GDM1 (cell line): ENCODE measurements at places on chromosomes 2 and 18.

DNA sequence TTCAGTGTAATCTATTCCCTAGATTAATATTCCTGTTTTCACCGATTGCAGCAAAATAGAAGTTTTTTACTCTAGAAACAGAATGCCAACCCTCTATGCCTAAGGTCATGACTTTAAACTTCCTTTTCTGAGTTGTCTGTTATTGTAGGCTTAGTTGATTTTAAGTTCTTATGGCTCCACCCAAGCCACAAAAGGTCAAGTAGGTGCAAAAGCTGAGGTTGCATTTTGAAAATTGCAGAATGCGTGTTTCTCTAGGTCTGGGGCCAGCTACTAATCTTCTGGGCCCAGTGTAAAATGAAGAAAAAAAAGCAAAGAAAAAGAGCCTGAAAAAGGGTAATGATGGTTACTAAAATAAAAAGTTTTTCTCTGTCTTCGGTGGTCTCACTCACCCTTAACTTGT is 635.7 kb upstream of the FAM98A start:
- DNase-seq, result no peak

GRCh38 chr2:149290662-149291061 is 39.7 kb upstream of the LYPD6 start:
- DNase-seq, result no peak

DNA sequence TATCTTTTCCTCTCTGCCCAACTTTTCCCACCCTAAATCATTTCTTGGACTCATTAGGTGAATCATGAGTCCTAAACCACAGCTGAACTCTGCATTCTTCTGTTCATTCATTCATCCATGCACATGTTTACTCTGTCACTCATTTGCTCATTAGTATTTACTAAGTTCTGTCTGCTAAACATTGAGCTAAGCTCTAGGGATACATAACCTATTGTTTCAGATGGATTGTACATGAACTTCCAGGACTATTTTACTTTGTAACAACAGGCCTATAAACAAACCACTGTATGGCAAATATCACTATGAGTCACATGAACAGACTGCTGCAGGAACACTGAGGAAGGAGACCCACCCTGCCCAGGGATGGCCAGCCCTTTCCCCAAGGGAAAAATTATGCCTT is 14.6 kb upstream of the DYNC2LI1 start:
- no peak for DNase-seq

DNA sequence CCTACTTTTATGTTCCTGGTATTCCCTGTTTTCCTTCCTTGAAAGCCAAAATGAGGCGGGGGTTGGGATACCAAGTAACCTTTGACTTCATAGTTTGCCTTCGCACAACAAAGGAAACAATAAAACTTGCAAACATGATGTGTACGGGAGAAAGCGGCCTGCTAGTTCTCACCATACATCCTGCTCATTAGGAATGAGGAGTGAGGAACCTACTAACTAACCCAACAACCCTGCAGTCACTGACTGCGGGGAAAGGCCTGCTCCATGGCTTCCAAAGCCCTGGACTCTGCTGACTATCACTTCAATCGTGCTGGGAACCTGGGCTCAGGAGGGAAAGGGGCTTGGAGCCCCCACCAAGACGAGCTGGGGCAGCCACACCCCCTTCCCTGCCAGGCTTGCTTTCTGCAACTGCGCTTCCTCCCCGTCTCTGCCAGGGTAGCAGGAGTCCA is 24.2 kb downstream of the RPL31 start:
- DNase-seq, result no peak

- no peak for DNase-seq
These were observed 109.0 kb upstream of the CNTNAP5 start for GRCh38 chr2:123916051-123916450.

DNA sequence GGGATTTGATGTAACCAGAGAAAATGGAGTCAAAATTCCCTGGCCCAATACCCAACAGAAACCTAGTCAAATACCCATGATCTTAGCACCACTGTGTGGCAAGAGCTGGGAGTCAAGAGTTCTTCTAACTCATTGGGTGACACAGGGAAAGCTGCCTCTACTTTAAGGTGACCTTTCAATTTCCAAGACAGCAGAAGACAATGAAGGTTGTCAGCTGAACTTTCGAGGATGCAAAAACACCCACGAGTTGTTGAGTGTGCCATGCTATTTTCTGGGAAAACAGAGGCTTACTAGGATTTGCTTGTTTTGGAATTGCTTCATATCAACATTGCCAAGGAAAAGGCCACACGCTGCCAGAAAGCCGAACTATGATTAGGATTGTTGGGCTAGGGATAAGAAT is 61.6 kb upstream of the CYRIA start:
- no peak for DNase-seq

DNA sequence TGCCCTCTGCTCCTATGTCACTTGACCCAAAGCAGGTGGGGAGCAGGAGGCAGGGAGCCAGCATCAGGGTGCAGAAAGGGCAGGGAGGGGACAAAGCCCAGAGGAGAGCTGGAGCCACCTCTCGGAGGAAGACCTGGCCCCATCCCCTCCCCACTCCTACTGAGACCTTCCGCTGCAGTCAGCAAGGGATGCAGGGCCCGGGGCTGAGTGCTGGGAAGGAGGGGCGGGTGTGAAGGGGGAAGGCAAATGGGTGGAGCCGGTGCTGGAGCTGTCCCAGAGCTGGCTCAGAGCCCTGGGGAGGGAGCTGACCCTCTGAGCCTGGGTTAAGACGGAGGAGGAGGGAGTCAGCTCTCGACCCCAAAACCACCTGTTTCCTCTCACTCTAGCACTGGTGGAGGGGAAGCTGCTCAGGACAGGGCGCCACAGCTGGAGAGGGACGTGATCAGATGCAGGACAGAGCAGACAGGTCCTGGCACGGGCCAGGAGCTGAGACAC is 33.8 kb downstream of the HS1BP3 start:
- no peak for DNase-seq

DNA sequence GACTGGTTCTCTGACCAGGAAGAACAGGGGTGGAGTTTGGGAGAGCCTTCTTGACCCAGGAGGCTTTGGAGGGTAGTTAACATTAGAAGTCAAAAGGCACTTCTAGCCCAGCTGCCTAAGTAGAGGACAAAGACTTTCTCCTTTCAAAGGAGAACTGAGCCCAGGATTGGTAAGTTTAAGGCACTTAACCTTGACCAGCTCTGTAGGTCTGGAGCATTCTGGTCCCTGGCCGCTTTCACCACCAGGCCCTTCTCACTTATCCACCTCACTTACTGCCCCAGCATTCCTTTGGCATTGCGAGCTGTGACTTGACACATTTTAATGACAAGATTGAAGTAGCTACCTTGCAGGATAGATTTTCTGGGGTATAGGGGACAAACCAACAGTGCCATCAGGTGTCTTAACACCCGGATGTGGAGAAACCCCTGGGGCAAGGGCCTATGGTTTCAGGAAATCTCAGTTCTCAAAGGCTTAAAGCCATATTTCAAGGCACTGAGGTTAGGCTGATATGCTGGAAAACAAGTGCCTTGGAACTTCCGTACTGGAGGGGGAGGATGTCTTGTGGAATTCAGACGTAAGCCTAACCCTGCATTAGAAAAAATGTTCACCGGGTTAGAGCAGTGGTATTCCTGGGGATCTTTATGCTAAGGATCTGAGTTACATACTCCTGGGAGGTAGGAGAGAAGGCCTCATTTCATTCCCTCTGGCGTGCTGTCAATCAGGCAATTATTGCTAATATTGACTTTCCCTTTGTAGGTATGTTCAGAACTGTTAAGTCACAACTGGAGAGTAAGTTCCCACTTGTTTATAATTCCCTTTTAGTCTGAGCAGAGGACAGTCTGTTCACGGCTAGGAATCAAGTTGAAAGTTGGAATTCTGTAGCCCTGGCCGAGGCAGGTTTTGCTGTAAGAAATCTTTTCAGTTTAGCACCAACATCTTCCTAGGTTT is 4.3 kb downstream of the C2orf68 start:
- no peak for DNase-seq

DNA sequence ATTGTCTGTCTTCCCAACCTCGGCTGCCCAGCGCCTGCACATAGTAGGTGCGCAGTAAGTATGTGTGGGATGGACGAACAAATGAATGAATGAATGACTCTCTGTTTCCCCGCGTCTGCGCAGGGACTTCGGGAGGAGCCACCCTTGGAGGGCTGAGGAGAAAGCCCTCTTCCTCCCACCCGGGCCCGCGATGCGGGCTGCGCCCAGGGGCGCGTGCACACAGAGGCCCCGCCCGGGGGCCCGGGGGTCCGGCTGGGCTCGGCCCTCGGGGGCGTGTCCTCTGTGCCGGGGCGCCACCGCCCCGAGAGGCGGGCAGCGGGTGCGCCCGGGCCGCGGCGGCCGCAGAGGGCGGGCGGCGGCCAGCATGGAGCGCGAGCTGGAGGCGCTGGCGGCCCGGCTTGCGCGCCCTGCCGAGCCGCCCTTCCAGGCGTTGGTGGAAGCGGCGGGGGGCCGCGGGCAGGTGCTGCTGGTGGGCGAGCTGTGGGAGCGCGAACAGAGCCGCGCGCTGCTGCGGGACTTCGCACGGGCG is at the start of gene C2orf72:
Gene C2orf72 (plus strand): TSS at position 322 of the 529 bp plus-strand sequence. CDS start 43 bp downstream, at position 365.
- DNase-seq, result no peak

GRCh38 chr2:217538719-217539118 is 464.1 kb downstream of the TNS1 start:
- no peak for DNase-seq

DNA sequence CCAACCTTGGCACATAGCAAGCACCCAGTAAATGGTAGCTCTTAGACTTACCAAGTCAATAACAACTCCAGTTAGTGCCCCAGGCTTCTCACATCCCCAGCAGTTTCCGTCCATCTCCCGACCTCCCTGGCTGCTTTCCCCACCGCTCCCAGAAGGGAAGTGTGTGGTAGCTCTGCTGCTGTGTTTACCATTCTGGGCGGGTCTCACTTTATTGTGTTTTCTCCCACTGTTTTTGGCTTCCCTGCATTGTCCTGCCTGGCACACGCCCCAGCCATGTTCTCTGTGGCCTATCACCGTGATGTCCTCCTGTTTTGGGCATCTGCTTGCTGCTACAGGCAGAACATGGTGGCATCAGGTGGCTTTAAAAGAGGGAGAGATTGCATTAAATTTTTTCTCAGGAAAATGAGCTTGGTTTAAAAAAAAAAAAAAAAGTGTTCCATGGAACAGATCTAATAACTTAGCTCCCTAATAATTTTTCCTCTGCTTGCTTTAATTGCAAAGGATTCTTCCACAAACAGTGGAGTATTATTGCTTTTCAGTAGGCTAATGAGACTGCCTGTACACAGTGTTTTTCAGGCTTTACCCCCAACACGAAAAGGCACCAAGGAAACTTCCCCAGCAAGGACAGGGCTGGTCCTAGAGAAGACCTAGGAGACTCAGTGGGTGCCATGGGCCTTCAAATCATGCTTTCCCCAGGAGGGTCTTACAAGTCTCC is 8.0 kb upstream of the COX7A2L start:
- DNase-seq, result no peak

GRCh38 chr2:138329162-138329561 is 172.4 kb upstream of the SPOPL start:
- no peak for DNase-seq

DNA sequence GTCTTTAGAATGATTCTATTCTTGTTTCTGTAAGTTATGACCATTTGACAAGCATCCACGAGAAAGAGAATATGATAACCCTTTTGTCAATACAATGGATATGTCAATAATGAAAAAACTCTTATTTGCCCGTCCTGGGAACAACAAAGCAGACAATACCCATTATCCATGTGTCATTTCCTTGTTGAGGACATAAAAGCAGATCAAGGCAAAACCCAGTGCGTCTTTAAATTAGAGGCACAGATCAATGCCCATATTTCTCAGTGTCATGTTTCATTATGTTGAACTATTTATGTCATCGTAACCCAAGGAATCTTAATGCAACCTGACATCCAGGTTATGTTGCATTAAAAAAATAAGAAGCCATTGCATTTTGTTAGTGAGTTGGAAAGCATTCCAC is 365.0 kb upstream of the CELF4 start:
- no peak for DNase-seq

- DNase-seq, result no peak
These were observed 8.0 kb upstream of the TMEM214 start for GRCh38 chr2:27024812-27025211.

DNA sequence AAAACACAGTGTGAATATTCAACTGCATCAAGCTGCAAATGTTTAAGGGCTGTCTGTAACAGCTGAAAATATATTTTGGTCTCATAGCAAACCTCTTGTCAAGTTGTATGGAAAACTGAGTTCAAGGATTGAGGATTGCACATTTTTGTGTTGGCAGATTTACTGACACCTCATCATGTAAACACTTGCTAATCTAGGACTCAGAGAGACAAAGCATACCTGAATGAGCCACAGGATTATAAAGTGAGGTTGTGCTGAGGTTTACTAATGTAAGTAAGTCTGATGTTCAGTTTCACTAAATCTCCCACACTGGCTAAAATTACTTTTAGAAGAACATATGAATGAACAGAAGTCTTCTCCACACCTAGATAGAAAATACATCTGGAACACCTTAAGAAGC is 1993.1 kb upstream of the CELF4 start:
- no peak for DNase-seq

GRCh38 chr2:56369316-56369715 is 185.5 kb downstream of the CCDC85A start:
- DNase-seq, result no peak

DNA sequence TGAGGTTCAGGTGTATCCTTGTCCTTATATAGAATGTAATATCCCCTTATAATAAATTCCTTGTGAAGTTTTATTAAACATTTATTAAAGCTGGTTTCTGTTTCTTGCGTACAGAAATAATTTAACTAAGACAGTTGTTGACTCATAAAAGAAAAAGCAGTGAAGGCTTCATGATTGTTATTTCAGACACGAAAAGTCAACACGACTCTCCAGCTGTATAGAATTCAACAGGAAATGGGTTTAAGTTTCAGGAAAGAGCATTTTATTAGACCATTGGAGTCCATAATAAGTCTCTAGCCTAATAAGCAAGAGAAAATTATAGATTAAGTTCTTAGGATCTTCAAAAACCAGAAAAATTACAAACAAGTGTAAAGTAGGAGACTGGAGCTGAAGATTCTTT is 62.2 kb downstream of the KCNE4 start:
- DNase-seq, result no peak

- no peak for DNase-seq
These were observed 23.7 kb downstream of the CUL3 start for GRCh38 chr2:224561234-224562005.

- DNase-seq, result no peak
These were observed 20.1 kb downstream of the ANKRD12 start for GRCh38 chr18:9156604-9157249.

- DNase-seq, result no peak
These were observed 69.7 kb upstream of the ZNF516 start for GRCh38 chr18:76564655-76565237.

DNA sequence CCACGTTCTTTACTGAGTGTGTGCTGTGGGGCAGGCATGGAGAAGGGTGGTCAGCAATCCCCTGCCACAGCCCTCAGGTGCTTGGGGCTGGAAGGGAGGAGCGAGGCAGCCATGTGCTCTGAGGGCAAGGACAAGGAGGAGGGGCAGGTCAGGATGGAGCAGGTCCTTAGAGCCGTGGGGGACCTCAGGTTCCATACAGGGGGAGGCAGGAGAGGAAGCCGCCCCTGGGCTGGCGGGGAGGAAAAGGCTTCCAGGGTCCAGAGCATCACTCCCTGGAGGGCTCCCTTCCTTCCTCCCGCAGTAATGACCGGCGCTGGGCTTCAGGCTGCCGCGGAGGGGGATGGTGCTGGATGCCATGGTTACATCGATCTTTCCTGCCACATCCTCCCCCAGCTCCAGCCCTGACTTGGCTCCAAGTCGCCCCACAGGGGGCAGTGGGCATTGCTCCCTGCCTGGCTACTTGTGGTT is 6.6 kb downstream of the GAREM2 start:
- DNase-seq, result no peak
